ENCODE measurements at places on chromosomes 16 and 17. TPM values are rescaled to one million over a fixed set of nuclear protein-coding genes. Genes with fewer than 3 reads are reported as not detected.

The KRT36 gene
- total RNA-seq, result not detected

The MIEN1 gene
- total RNA-seq, result 43.4 TPM

The ATP2A1 gene
- total RNA-seq, result 2.7 TPM

The PRAC1 gene
- not detected for total RNA-seq

GRCh38 chr17:54864636-54865356 is 35.9 kb upstream of the TOM1L1 start:
- no peak overlapping the region for H3K27ac ChIP-seq
- H3K4me1 ChIP-seq, result peaks cover 12% of the 10 kb centered on the region
- no peak overlapping the region for H3K4me3 ChIP-seq
- no peaks in the 10 kb centered on the region for H3K27me3 ChIP-seq

DNA sequence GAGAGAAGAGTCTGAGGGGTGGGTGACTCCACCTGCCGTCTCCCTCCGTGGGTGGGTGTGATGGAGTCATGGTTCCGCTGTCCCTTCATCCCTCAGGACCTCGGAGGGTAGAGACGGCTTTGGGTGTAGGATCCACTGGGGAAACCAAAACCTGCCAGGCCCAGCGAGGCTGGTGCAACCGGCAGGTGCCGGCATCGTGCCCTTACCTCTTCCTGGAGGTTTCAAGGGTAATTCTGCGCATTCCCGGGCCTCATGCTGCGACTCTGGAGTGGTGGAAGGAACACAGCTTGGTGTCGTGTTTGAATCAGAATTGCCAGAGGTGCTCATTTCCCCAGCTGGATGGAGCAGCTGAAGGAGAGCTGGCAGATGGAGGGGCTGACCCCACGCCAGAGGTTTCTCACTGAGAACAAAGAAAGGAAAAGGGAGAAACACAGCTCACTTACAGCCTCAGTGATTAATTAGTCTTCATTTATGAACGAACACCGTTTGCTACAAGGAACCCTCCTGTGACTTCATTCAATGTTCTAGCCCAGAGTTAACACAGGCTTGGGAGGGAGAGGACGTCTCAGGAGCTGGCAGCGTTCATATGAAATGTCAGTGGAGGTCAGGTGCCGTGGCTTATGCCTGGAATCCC is 16.3 kb upstream of the ATP2A3 start:
- no peak for DNase-seq
- H3K36me3 ChIP-seq, result no peaks in the 10 kb centered on the region

GRCh38 chr16:81695321-81696165 is 83.5 kb upstream of the PLCG2 start:
- DNase-seq, result no peak
- no peak overlapping the region for H3K4me3 ChIP-seq
- H3K36me3 ChIP-seq, result peaks cover 15% of the 10 kb centered on the region
- H3K27me3 ChIP-seq, result no peaks in the 10 kb centered on the region
- H3K27ac ChIP-seq, result peak overlapping the region; percentile 90
- no peaks in the 10 kb centered on the region for H3K4me1 ChIP-seq

DNA sequence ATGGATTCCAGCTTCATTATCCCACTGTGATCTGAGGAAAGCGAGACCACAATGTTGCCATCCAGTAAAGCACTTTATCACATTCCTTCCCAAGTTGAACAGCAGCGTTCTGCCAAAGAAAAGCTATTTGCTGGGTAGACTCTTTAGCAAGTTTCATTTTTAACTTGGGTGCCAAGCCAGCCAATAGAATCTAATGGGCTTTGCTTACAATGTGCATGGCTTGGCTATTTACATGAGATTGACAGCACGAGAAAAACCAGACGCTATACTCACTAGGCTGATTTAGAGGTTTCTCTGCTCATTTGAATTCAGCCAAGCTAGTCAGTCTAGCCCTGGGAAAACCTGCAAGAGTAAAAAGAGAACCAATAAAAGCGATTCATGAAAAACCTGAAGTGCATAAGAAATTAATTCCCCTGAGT is 108.9 kb downstream of the CDH13 start:
- H3K36me3 ChIP-seq, result no peaks in the 10 kb centered on the region
- DNase-seq, result no peak
- H3K27me3 ChIP-seq, result peaks cover 19% of the 10 kb centered on the region
- no peak overlapping the region for H3K4me3 ChIP-seq
